ENCODE measurements at places on chromosomes 1 and 21.

DNA sequence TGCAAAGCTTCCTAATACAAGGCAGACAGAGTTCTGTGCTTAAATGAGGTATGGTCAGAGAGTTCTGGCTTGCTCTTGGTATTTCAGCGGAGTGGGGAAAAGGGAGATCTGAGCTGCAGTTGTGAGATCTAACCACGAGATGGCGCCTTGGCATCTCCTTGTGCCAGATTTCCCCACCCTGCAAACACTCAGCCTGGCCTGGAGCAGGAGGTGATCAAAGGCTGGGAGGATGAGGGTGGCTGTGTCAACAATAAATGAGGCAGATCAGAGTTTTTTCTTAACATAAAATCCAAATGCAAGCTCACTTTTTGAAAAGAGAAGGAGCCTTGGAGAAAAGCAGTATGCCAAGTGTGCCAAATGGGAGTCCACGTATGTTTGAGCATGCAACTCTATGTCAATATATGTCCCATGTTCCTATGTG, 4.1 kb upstream of the TFAP2E start:
- DNase-seq = peak; percentile 28

- DNase-seq = no peak
Observed at GRCh38 chr1:242811092-242811840, 286.8 kb upstream of the PLD5 start.

DNA sequence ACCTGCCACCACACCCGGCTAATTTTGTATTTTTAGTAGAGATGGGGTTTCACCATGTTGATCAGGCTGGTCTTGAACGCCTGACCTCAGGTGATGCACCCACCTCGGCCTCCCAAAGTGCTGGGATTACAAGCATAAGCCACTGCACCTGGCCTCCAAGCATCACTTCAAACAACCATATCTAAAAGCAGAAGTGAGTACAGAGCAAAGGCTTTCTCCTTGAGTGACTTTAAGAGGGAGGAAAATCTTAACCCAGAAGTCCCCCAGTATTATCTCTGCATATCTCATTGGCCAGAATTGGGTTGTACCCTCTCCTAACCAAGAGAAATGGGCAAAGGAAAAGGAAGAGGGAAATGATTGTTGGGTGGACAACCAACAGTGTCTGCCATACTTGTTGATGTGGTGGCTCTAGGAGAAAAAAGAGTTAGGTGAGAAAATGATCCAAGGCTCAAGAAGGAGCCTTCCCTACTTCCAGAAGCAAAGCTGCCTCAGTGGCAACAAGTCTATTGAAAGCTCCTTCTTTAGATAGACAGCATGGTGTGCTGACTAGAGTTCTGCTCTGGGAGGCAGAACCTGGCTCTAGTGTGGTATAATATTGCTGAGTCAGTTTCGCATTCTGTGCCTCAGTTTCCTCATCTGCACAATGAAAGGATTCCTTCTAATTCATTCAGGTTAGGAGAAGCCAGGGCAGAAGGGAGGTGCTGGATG, 16.8 kb upstream of the FOXE3 start:
- DNase-seq = no peak

DNA sequence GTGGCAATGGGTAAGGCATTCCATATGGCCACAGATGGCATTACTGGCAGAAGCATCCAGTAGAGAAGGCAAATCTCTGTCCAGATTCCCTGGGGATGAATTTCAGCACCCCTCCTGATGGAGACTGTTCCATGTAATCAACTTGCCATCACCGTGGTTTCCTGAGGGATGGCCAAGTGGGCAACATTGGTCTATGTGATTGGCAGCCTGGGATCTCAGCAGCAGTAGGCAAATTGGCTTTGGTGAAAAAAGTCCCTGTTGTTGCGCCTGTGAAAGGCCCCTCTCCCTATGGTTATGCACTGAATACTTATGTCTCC, 19.3 kb downstream of the DMRTB1 start:
- no peak for DNase-seq

DNA sequence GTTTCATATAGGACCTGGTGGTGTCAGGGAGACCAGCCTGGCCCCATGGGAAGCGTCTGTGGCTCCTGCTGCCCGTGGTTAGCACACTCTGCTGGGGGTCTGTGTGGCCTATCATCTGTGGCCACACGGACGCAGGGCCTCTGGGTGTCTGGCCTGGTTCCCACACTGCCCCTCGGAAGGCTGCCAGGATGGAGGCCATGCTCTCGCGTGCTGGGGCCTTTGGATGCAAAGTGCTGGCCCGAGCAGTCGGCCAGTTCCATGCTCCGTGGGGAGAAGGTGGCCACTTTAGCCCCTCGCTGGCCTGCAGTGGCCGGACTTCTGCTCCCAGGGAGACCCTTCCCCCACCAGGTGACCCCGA, 20.8 kb upstream of the LRRC3 start:
- no peak for DNase-seq

GRCh38 chr1:15966081-15966955, 9.6 kb downstream of the ZBTB17 start:
- peak; percentile 57 for DNase-seq

DNA sequence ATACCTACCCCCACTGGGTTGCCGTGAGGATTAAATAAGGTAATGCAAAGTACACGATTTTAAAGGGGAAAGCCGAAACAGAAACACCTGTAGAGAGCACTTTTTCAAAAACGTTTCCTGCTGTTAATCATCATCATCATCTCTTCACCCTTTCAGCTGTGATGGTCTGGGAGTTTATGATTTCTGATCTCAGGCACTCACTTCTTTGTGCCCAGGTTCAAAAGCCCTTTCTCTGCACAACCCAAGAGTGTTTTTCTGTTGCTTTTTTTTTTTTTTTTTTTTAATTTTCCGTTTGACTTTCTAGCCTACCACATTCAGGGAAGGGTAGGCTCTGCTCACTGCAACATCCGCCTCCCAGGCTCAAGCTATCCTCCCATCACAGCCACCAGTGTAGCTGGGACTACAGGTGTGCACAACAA, 936 bp upstream of the UBXN11 start:
- no peak for DNase-seq

DNA sequence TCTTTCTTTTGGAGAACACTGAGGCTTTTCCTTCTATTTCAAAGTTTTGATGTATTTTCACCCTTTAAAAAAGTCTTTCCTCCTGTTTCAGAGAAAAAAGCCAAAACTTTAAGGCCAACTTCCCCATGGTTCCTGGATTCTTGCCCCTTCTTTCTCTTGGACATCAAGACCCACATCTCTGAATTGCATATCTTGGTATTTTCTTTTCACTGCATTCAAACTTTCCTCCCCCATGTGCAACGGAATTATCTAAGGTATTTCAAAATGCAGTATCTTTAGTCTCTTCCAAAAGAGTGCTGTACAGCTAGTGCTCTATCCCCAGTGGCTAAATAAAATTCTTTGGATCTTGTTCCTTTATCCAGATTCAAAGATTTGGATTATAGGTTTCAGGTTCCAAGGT, 81.1 kb upstream of the TSPAN2 start:
- no peak for DNase-seq

- DNase-seq = no peak
Observed at GRCh38 chr1:24966121-24966723, 36.1 kb upstream of the RUNX3 start.

- no peak for DNase-seq
Observed at GRCh38 chr1:77193951-77194350, 25.3 kb downstream of the PIGK start.

- DNase-seq = no peak
Observed at GRCh38 chr1:98896711-98897445, 107.8 kb downstream of the PLPPR5 start.

DNA sequence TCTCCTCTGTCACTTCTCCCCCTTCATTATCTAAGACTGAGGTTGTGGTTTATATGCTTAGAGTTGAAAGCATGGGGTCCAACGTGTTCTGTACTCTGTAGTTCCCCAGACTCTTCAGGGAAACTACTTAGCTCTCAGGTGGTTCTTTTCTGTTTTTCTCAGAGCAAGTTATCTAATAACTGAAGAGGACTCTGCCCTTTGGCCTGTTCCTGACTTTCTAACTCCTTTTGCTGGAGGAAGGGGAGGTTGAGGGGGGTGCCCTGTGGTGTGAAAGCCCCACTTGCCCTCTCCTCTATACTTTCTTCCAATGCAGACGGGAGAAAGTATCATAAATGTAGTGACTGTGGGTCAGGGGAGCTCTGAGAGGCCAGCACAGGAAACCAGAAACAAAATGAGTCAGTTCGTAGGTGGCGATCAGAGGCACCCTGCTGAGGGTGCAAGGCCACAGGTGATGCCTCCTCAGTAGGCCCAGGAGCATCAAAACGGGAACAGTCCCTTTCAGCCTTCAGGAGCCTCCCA, 5.0 kb downstream of the SLC25A44 start:
- no peak for DNase-seq

GRCh38 chr21:36703626-36704280, 4.8 kb downstream of the SIM2 start:
- no peak for DNase-seq

DNA sequence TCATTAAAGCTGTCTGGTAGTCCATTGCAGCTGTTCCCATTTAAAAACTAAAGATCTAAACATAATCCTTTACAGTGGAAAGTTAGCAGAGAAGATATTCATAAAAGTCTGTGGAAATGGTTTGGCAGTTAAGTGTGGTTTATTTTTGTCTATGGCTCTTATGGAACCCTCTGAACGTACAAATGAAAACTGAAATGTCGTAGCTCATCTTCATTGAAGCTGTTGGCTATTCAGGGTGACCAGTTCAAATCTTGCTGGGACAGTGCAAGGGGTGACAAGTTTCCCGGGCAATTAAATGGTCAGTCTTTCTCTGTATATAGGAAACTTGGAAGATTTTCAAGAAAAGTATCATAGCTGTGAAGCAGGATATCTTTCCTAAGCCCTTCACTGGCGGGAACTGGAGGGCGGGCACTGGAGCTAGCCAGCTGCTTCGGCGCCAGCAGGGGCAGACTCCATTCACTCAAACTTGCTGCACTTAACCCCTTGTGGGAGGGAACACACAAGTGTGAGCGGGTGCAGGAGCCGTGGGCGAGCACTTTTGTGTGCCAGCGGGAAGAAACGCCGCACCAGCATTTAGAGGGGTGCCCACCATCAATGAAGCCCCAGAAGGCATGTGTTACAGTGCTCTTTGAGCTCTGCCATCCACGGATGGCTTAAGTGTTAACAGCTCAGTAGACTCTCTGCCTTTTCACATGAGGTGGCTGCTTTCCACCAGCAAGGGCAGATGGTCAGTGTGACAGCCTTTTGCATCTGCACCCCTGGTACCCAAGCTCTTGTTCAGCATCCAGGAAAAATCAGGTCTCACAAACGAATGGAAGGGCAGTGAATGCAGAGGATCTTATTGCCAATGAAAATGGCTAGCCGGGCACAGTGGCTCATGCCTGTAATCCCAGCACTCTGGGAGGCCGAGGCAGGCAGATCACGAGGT, 232.1 kb upstream of the KAZN start:
- DNase-seq = no peak

- no peak for DNase-seq
Observed at GRCh38 chr21:37994211-37994610, 78.0 kb upstream of the KCNJ6 start.

DNA sequence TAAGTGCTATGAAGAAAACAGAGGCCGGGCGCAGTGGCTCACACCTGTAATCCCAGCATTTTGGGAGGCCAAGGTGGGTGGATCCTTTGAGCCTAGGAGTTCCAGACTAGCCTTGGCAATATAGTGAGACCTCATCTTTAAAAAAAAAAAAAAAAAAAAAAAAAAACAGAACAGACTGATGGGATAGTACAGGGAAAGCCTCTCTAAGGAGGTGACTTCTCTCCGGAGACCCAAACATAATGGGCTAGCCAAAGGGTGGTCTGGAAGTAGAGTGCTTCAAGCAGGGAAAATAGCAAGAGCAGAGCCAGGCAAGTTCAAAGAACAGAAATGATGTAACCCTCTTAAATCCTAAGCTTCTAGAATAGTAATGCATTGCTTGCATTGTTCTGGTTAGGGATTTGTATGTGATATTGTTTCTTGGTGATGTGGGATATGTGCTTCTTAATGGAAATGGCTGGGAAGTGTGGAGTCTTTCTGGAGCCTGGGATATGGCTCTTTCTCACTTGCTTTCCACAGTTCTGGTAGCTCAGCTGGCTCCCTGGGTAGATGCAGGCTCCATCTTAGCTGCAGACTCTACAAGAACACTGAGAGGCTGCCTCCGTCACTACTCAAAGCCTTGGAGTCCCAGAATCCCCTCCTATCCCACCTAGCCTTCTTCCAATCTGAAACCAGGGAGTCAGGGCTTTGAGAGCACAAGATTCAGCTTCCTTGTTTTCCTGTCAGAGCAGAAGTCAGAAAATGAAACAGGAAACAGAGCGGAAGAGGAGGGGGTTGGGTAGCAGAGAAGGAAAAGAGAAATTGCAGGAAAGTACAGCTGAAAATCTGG, 1.9 kb upstream of the PIGV start:
- no peak for DNase-seq

GRCh38 chr1:66981679-66982078, 56.9 kb downstream of the MIER1 start:
- DNase-seq = no peak

DNA sequence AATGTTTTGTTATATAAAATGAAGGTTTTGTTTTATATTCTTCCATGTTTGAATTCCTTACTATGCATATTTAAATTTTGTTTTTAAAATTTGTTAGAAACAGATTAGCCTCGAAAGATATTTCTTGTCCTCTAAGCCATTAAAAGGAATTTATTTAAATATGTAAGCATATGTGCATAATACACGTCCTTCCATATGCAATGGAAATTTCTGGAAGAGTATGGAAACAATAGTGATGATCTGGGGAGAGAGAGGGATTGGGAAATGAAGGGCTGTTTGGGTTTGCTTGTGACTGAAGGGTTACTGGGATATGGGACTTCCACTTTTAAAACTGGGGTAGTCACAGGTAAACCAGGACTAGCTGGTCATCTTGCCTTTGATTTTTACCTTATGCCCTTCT, 21.1 kb downstream of the ECHDC2 start:
- DNase-seq = no peak

- DNase-seq = peak; percentile 35
Observed at GRCh38 chr1:101309334-101310311, 72.8 kb downstream of the S1PR1 start.

- DNase-seq = no peak
Observed at GRCh38 chr1:231232870-231233734, 7.9 kb upstream of the GNPAT start.

GRCh38 chr1:204288021-204288588, 71.6 kb downstream of the PLEKHA6 start:
- no peak for DNase-seq
